C1 segment of cervical spinal cord (tissue), 14 donors: ENCODE measurements at places on chromosomes 6 and 20.

DNA sequence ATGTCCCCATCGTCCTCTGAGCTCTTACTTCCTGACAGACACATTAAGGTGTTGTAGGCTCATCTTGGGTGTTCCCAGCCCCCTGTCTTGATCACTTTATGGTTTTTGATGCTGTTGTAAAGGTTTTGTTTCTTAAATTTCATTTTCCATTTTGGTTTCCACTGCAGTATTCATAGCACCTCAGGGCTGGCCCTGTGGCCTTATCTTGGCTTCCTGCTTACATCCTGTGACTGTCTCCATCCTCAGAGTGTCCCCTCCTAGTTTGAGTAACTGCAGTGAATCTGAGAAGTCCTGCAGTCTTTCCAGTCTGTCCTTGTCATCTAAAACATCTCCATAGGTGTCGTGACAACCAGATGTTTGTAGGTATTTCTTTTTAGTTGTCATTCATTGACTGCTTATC is 50.9 kb downstream of the JARID2 start:
- DNase-seq = no peak

DNA sequence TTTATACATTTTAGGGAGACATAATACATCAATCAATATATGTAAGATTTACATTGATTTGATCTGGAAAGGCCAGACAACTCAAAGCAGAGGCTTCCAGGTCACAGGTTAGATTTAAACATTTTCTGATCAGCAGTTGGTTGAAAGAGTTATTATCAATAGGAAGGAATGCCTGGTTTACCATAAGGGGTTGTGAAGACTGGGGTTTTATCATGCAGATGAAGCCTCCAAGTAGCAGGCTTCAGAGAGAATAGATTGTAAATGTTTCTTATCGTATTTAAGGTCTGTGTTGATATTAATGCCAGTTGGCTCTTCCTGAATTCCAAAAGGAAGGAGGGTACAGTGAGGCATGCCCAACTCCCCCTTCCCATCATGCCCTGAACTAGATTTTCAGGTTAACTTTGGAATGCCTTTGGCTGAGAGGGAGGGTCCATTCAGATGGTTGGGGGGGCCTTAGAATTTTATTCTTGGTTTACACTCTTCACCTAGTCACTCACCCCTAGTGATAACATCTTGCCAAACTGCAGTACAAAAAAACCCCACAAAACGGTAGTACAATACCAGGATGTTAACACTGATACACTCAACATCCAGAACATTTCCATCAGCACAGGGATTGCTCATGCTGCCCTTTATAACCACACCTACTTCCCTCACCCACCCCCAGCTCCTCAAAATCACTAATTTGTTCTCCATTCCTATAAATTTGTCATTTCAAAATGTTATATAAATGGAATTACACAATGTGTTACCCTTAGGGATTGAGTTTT is 259.6 kb upstream of the PLN start:
- DNase-seq = no peak

- DNase-seq = no peak
Measured at GRCh38 chr6:34362909-34363680, 29.4 kb downstream of the NUDT3 start.

GRCh38 chr6:163311830-163312229 is 102.7 kb upstream of the QKI start:
- no peak for DNase-seq

DNA sequence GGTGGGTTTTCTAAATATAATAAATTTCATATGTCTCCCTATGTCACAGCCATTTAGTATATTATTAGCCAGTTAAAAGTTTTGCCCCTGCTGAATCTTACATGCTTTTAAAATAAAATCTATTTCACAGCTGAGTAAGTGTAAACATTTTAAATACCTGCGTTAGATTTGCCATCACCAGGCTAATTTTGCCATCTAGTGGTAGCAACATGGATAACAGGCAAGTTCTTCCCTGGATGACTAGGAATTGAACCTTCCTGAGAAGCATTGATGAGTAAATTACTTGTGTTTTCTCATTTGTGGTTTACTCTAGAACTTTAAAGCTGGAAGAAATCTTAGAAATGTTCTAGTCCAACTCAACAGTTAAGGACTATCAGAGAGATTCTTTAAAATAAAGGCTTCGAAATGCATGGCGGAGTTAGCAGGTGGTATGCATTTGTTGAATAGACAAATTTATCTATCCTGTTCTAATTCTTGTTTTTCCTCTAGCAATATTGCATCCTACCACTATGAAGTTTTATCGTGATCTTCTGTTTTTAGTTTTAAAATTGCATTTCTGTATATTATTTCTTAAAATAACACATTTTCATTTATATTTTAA is 2.6 kb downstream of the PRSS35 start:
- DNase-seq = no peak

- no peak for DNase-seq
Measured at GRCh38 chr20:63696306-63696627, 185 bp upstream of the TNFRSF6B start.

- no peak for DNase-seq
Measured at GRCh38 chr6:132504757-132505156, 8.2 kb downstream of the STX7 start.

- no peak for DNase-seq
Measured at GRCh38 chr6:139882234-139882633, 507.8 kb upstream of the CITED2 start.

DNA sequence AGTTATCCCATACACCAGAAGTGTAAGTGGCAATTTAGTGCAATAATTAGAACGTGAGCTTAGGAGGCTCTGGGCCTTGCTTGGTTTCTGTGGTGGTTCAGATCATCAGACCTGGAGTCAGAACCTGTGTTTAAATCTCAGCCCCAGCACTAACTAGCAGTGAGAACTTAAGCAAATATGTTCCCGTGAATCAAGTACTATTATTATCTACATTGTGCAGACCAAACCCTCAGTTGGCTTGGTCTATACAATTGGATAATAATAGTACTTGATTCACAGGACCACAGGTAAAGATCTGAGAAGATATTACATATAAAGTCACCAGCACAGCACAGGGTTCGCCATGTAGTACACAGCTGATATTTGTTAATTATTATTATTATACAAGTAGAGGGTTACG is 93.1 kb downstream of the SIM1 start:
- DNase-seq = no peak

- DNase-seq = no peak
Measured at GRCh38 chr20:17735206-17735804, 35.5 kb downstream of the BANF2 start.
